ENCODE measurements at places on chromosomes 5 and 9. TPM values are rescaled to one million over a fixed set of nuclear protein-coding genes. Genes with fewer than 3 reads are reported as not detected.

Gene DDX31
- 8.1 TPM for polyA plus RNA-seq

Gene RALGPS1
- polyA plus RNA-seq: 5.9 TPM

Gene ANGPTL2
- 7.5 TPM for polyA plus RNA-seq

- no peaks in the 10 kb centered on the region for H3K27me3 ChIP-seq
- no peak overlapping the region for H3K27ac ChIP-seq
- H3K36me3 ChIP-seq: no peaks in the 10 kb centered on the region
- no peak for DNase-seq
These were observed 947.5 kb upstream of the CTNND2 start for GRCh38 chr5:12851761-12852160.

GRCh38 chr9:27042476-27042875, 37.0 kb upstream of the LRRC19 start:
- DNase-seq: no peak
- H3K4me3 ChIP-seq: no peak overlapping the region
- H3K4me1 ChIP-seq: no peaks in the 10 kb centered on the region
- no peaks in the 10 kb centered on the region for H3K27me3 ChIP-seq

DNA sequence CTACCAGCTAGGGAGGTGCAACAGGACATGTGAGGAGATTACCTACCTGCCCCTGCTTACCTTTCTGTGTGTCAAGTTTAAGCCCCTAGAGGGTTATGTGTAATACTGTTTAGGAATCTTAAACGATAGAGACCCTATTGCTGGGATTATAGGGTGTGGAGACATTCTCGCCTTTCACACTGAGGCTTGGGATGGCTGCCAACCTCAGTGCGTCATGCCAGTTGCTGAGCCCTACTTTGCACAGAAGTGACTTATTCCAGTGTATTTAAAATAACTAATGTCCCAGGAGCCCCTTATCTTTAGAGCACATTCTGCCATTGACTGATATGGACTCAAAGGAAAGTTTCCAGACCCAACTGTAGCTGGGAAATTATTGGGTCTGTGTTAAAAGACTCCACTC, 76.6 kb upstream of the XPA start:
- no peaks in the 10 kb centered on the region for H3K36me3 ChIP-seq
- DNase-seq: peak; percentile 15
- H3K4me3 ChIP-seq: no peak overlapping the region
- H3K4me1 ChIP-seq: no peaks in the 10 kb centered on the region
- H3K27me3 ChIP-seq: no peaks in the 10 kb centered on the region
- H3K27ac ChIP-seq: no peak overlapping the region

DNA sequence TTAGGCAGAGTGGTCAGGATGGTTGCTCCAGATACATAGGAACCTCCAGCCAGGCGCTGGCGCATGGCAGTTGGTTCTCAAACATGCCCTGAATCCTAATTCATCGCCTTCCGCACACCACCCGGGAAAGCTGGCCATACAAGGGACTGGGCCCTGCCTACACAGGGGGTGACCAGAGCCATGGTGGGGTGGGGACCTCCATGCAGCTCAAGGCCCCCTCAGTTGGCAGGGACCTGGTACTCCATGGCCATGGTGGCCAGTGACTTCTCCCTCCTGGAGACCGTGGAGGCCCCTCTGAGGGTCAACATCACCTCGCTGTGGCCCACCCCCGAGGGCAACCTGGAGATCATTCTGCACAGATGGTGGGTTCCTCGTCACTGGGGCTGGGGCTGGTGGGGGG, 26.8 kb downstream of the PAEP start:
- H3K36me3 ChIP-seq: no peaks in the 10 kb centered on the region
- DNase-seq: no peak
- H3K4me3 ChIP-seq: no peak overlapping the region
- no peaks in the 10 kb centered on the region for H3K27me3 ChIP-seq
- no peak overlapping the region for H3K27ac ChIP-seq

DNA sequence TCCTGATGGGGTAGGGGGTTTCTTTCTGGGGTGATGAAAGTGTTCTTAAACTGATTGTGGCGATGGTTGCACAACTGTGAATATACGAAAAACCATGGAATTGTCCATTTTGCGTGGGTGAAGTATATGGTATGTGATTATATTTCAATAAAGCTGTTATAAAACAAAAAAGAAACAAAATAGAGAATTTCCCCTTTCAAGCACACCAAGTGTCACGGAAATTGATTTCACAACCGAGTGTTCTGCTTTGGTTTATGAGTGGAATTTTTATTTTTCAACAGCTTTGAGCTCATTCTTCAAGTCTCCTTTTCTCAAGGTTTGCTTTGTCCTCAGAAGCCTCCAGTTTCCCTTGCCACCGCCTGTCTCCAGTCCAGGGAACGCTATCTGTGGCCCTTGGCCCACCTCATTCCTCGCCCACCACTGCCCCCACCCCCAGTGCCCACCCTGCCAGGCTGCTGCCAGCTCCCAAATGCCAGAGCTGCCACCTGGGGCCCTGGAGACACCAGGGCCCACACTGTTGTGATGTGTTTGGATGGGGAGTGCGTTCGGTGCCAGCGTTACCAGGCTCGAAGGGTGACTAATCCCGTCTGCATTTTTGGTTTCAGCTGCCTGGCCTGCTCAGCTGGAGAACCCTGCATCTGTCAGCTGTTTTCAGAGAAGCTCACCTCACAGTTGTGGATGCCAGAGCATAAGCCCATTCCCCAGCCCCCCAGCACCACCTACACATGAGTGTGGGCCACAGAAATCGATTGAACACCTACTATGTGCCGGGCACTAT, 30.4 kb downstream of the DUSP1 start:
- no peaks in the 10 kb centered on the region for H3K36me3 ChIP-seq
- peak overlapping the region; percentile 88 for H3K27ac ChIP-seq
- no peak overlapping the region for H3K4me3 ChIP-seq
- H3K27me3 ChIP-seq: no peaks in the 10 kb centered on the region
- peaks cover 5% of the 10 kb centered on the region for H3K4me1 ChIP-seq
- no peak for DNase-seq

DNA sequence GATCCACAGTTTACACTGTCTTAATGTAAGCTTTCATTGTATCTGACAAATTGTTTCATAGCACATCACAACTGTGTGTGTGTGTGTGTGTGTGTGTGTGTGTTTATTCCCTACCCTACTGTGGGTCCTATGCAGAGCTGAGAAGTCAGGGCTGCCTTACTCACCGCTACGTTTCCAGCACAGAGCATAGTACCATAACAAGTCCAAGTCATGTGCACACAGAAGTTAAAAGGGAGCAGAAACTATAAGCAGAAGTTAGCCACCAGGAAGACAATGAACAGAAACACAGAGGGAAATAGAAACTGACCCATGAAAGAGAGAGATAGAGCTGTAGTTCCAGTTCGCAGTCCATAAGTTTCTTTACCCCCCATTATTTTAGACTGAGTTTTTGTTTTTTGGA, 38.2 kb upstream of the DMXL1 start:
- no peaks in the 10 kb centered on the region for H3K27me3 ChIP-seq
- DNase-seq: no peak
- no peak overlapping the region for H3K4me3 ChIP-seq
- H3K36me3 ChIP-seq: no peaks in the 10 kb centered on the region
- H3K27ac ChIP-seq: no peak overlapping the region
- no peaks in the 10 kb centered on the region for H3K4me1 ChIP-seq

DNA sequence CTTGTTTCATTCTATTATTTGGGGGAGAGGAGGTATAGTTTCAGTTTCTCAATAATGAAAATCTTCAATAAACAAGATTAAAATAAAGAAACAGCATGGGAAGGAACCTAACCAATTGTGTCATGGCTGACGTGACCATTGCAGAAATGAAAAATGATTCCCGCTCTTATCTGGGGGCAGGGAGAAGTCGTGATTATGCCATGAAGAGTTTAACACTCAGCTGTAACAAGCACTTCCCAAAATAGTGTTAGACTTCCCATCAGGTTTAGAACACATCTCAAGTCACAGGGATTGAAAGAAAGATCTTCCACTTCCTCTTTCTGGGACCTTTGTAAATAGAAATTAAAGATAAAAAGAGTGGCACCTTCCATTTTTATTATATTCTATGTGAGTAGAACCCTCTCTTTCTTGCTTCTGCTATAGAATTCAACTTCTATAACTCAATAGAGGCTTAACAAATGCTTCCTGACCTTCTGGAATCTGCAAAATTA, 122.2 kb downstream of the TRPM6 start:
- no peak overlapping the region for H3K4me3 ChIP-seq
- H3K36me3 ChIP-seq: no peaks in the 10 kb centered on the region
- H3K4me1 ChIP-seq: no peaks in the 10 kb centered on the region
- DNase-seq: no peak
- H3K27ac ChIP-seq: no peak overlapping the region

DNA sequence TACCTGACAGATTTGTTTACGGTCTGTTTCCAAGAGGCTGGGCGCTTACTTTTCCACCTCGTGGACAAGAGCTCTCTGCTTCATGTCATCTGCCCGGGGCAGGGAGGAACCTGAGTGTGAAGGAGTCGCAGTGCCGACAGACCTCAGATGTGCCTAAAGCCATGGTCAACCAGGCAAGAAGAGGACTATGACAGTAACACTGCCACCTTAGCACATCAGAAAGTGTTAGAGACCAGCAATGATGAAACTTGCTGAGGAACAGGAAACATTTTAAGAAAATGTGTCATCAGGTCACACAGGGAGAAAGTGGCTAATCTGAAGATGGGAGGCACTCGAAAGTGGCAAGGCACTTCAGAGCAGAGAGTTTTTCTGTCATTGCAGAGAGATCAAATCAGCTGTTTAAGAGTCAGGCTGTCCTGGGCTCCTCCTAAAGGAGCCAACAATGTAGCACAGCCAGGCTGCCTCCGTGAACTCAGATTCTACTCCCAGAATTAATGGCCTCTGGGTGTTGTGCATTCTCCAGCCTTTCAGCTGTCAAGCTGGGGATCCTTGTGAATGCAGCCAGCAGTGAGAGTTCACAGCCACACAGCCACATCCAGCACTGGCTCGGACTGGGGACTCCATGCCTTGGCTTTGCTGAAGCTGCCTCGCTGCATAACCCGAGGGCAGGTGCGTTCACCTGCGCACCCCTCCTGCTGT, 94.6 kb downstream of the RAPGEF1 start:
- H3K4me1 ChIP-seq: peaks cover 10% of the 10 kb centered on the region
- no peak for DNase-seq
- H3K27ac ChIP-seq: no peak overlapping the region
- H3K27me3 ChIP-seq: no peaks in the 10 kb centered on the region
- peaks cover 9% of the 10 kb centered on the region for H3K36me3 ChIP-seq
- no peak overlapping the region for H3K4me3 ChIP-seq

Measured in lung (tissue), 17 donors.